ENCODE measurements at places on chromosomes 1 and 21.

GRCh38 chr1:159686599-159687299 is 27.6 kb downstream of the CRP start:
- DNase-seq: no peak

DNA sequence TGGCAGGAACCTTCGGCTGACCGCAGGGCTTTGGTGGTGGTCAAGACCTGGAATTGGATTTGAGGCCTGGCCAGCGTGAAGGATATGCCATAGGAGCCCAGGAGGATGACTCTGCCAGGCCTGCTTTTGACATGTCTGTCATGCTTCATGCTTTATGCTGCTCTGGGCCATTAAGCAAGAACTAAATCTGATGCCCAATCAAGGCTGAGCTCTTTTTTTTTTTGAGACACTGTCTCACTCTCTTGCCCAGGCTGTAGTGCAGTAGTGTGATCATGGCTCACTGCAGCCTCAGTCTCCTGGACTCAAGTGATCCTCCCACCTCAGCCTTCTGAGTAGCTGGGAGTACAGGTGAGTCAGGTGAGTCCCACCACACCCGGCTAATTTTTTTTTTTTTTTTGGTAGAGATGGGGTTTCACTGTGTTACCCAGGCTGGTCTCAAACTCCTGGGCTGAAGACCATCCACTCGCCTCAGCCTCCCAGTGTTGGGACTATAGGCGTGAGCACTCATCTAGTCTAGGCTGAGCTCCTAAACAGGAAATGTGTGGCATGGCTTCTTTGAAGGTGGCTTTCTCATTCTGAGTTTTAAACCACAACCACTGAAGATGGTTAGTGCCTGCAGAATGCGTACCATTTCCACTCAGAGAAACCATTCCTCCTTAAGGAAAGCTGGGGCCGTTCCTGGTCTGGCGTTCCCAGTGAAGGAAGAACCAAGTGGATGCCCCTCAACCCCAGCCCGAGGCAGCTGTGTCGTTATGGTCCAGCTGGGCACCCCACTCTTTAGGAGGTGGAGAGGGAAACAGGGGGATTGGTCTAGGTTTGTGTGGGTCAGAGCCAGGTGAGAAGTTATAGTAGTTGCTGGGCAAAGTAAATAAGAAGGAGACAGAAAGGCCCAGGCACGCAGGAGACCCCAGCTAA is 34.2 kb upstream of the ATP5PO start:
- DNase-seq: no peak

- no peak for DNase-seq
Observed at GRCh38 chr1:30768159-30768829, 10.7 kb upstream of the LAPTM5 start.

GRCh38 chr1:17617787-17618557 is 78.5 kb downstream of the ARHGEF10L start:
- DNase-seq: no peak

DNA sequence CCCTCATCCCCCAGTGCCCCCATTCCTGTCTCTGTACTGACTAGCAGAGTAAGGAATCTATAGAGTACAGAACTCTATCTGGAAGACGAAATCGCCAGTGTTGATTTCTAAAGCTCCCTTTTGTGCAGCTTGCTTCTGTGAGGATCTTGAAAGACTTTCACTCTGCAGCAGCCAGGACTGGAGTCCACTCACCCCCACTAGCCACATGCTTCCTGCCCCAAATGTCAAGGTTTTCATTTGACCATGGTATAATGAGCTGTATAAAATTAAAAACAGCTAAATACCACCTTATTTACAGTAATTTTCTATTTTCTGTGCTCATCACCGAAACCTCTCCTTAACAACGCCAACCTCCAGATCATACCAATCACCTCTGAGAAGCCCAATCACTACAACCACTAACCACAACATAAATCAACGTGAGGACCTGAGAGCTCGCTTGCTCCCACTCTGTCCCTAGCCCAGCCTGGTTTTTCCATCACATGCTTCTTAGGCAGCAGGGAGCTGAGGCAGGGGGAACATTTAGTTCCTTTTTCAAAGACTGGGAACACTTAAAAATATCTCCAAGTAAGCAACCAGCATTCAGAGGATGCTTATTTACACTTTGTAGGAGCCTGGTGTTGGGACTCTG is 56.1 kb upstream of the IRF2BP2 start:
- no peak for DNase-seq

DNA sequence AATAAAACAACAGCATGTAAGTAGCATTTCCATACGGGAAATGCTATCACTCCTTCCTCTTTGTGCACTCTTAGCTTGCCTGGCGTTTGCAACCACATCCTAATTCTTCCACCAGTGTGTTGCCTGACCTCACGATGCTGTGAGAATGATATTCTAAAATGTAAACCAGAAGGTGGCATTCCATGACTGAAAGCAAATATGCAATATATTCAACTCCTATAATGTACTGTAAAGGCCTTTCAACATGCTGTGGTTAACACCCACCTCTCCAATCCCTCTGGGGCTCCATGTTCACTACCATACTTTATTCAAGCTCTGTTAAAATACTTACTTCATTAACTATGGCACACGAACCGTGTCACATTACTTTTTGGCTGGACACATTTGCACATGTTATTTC is 420.6 kb upstream of the DEPDC1 start:
- DNase-seq: no peak

DNA sequence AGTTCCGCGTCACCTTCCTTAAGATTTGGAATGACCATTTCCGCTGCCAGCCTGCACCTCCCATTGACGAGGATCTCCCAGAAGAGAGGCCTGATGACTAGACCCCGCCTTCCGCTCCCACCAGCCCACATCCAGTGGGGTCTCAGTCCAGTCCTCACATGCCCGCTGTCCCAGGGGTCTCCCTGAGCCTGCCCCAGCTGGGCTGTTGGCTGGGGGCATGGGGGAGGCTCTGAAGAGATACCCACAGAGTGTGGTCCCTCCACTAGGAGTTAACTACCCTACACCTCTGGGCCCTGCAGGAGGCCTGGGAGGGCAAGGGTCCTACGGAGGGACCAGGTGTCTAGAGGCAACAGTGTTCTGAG is 9.8 kb downstream of the MYBPH start:
- no peak for DNase-seq
